ENCODE measurements at places on chromosomes 6 and 20.

- no peak for DNase-seq
Observed at GRCh38 chr6:168314948-168315347, 4.6 kb downstream of the DACT2 start.

GRCh38 chr20:57500962-57501361 lies 24.0 kb downstream of the CTCFL start:
- no peak for DNase-seq

DNA sequence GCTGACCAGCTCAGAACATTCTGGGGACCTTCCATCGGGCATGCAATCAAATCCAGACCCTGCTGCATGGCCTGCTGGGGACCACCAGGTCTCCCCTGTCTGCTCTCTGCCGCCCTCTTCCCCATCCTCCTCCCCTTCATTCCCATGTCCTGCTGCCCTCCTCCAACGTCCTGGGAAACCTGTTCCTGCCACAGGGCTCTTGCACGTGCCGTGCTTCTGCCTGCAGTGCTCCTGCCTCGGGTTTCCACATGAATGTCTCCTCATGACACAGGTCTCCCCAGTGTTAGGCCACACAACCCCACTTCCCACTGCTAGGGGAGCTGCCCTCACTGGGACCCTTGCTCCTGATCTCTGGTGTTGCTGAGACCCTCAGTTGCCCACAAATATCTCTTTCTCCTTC lies 37.2 kb downstream of the SULF2 start:
- DNase-seq, result no peak

GRCh38 chr20:35116258-35116657 lies 23.7 kb upstream of the TRPC4AP start:
- DNase-seq, result no peak

- DNase-seq, result no peak
Observed at GRCh38 chr6:110345025-110345424, 13.1 kb downstream of the METTL24 start.

DNA sequence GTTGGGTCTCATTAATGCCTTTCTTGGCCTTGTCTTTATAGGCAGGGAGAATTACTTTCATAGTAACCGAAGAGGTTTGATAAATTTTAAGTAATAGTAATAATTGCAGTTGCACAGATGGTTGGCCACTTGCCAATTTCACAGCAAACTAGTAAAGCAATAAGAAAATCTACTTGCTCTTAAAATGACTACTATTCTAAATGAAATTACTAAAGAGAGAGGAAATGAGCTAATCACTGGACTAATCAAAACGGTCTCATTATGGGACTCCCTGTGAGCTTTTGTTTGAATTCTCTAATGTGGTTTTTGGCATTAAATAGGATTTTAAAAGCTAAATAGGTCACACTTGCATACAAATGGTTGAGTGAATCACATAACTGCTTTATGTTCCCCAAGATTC lies 227.4 kb upstream of the PLN start:
- peak; percentile 7 for DNase-seq

DNA sequence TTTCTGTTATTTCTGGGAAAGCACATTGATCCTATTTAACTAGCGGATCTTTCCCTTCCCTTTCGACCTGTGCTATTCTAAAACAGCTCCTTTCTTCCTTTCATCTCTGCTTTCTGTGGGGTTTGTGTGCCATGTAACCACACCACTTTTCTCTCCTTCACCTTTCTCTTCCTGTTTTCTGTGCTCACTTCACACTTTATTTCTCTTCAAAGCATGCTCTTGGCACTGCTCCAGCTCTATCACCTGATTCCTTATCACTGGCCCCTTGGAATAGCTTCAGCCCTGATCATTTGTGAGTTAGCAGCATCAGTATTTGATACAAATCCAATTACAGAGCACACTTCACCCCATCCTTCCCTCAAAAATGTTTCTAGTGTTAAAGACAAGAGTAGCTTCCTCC lies 8.1 kb upstream of the METTL24 start:
- DNase-seq, result no peak

- no peak for DNase-seq
Observed at GRCh38 chr20:37416848-37417616, 71.1 kb downstream of the SRC start.

DNA sequence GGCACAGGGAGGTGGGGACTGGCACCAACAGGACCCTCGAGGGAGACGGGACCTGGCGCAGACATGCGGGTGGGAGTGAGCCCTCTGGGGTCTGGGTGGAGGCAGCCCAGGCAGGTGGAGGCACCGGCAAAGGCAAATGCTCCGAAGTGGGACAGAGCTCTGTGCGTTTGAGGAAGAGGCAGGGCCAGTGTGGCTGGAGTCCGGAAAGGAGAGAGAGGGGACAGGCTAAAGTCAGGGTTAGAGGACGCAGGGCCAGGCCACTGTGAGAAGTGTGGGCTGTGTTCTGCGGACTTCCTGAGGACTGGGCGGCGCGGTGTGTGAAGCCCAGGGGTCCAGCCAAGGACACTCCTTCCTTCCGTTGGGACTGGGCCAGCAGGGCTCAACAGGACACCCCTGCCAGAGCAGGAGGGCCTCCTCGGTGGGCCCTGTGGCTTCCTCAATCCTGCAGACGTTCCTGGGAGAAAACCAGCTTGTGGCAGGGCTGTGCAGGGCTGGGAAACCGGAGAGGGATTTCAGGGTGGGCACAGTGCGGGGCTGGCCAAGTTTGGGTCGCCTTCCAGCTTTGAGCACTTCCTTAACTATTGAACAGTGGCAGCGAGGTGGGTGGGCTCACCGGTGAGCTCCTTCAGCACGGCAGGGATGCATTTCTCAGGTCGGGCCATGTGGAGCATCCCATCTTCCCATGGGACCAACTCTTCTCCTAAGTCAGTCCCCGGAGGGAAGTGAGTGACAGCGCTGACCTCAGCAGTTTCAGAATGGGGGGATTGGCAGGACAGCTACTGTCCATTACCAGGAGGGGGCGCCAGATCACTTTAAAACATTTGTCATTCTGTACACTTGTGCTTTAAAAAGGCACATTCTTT lies 22.5 kb downstream of the MOCS3 start:
- peak; percentile 76 for DNase-seq

GRCh38 chr6:132481189-132481588 lies 31.7 kb downstream of the STX7 start:
- DNase-seq, result no peak

DNA sequence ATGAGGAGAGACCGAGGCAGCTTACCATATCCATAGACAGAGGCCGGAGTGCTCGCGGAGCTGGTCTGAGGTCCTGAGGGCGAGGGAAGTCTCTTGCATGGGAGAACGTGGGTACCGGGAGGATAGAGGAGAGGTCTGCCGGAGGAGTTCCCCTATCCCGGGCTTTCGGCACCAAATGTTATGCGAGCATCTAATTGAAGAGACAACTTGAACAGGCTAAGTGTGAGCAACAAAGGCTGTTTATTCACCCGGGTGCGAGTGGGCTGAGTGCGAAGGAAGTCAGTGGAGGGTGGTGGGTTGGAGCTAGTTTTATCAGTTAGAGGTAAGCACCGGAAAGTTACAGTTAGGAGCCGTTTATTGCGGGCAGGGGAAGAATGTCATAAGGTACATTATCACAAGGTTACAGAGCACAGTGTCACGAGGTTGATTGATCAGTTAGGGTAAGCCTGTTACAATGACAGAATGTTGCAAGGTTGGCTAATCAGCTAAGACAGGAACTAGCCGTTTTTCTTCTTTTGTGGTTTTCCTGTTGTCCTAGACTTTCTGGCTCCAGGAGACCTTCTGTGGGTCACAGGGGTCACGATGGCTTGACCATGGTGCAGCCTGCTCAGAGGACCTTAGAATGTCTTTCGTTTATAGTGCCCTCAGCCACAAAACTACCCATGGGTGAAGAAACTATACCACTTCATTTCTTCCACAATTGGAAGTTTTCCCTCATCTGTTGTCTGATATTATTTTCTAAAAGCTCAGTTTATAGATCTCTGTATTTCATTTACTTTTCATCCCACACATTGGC lies 746.0 kb upstream of the ADGRB3 start:
- DNase-seq, result peak; percentile 45

DNA sequence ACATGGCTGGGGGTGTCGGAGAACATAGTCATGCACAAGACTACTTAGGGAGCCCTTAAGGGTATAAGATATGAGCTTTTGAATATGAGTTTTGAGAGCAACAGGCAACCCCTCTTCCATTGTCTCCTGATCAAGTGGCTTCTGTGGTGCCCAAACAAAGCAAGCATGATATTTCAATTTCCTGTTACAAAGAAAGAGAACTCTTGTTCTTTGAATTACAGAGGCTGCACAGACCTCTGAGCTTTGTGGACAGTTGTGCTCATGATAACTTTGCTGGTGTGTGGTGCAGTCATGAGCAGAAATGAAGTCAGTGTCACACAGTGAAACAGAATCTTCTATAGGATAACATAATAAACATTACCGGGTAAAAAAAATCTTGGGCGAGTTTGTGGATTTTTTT lies 66.8 kb upstream of the THEMIS start:
- DNase-seq, result no peak

GRCh38 chr20:45873409-45874103 lies 7.5 kb upstream of the ZSWIM1 start:
- DNase-seq, result no peak

GRCh38 chr6:9295644-9296043 lies 860.3 kb upstream of the SLC35B3 start:
- no peak for DNase-seq

DNA sequence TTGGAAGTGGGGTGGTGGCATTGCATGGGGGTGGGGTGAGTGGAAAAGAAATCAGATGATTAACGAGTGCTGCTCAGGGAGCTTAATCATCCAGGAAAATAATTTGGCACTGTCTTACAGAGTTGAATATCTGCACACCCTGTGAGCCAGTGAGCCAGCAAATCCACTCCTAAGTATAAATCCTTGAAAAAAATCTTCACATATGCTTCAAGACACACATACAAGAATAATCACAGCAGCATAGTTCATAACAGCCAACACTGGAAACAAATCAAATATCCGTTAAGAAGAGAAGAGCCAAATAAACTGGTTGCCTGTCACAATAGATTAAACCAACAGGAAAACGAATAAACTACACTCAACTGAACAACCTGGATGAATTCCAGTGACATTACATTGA lies 62.8 kb downstream of the SAMD3 start:
- DNase-seq, result peak; percentile 10

DNA sequence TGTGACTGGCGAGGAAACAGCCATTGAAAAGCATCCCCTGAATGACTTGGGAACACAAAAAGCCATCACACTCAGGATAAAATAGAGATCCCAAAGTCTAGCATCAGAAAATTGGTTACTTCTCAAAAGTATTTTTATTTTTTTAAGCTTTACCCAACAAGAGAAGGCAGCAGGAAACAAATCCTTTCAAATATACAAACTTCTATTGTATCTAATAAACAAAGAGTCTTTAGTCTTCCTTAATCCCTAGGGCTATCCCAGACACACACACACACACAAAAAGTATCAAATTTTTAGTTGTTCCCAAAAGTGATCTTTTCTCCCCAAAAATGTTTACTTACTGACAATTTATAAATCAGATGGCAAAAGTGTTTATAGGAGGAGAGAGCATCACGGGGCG lies 33.2 kb upstream of the MARCKS start:
- no peak for DNase-seq

GRCh38 chr20:37977338-37977737 lies 55.9 kb downstream of the TTI1 start:
- DNase-seq, result no peak

DNA sequence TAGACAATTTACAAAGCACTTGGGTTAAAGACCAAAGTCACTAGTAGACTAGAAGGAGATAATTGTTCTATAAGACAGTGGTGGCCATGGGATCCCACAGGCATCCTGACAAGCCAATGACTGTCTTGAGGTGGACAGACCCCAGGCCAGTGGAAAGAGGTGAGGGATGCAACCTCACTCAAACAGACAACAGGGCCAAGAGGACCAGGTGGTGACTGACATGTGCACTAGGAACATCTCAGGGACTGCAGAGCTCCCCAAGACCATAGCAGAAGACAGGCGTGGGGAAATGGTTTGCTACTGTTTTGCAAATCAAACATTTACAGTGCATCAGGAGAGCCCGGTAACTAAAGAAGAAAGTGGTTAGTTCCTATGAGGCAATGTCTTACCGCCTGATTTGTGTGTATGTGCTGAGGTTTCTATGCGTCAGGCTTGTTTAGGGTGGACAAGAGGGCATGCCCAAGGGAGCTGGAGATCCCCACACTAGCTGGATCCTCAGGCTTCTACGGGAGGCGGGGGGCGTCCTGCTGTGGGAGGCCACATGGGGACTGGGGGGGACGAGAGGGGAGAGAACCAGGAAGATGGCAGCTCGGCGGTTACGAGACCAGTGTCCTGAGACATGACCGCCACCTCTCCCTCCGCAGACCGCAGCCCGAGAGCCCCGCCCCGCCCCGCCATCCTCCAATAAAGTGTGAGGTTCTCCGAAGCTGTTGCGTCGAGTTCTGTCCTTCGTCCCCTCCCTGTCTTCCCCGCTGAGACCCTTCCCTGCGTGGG lies 623 bp upstream of the MRPS26 start:
- no peak for DNase-seq
